Mammary microvascular endothelial cell (primary cell): ENCODE measurements at places on chromosomes 1 and 21. TPM values are rescaled to one million over a fixed set of nuclear protein-coding genes. Genes with fewer than 3 reads are reported as not detected.

Gene OR2L3
- total RNA-seq: not detected in 2 replicates

Gene S100A2
- total RNA-seq: 1.5 and 2.0 TPM in 2 replicates

Gene CFAP45
- 0.89 and 1.9 TPM in 2 replicates for total RNA-seq

Gene NRIP1
- total RNA-seq: 61.0 and 64.2 TPM in 2 replicates

Gene FAM151A
- total RNA-seq: not detected in 2 replicates

Gene MPL
- not detected in 2 replicates for total RNA-seq

Gene EXTL2
- 9.4 and 11.2 TPM in 2 replicates for total RNA-seq

Gene CGN
- total RNA-seq: 0.13 and 1.5 TPM in 2 replicates

Gene AMY2B
- 0.07 TPM in 1 of 2 replicates, not detected in the other for total RNA-seq

Gene DNAJC28
- 0.64 and 2.8 TPM in 2 replicates for total RNA-seq

Gene SLC1A7
- not detected in 2 replicates for total RNA-seq

Gene NLRP3
- total RNA-seq: 0.25 and 0.53 TPM in 2 replicates

Gene CLCA4
- not detected in 2 replicates for total RNA-seq

Gene VWA5B1
- total RNA-seq: not detected in 2 replicates

Gene PRRX1
- not detected in 2 replicates for total RNA-seq

Gene ABCA4
- 2.3 and 3.8 TPM in 2 replicates for total RNA-seq

Gene MFAP2
- 36.8 and 40.6 TPM in 2 replicates for total RNA-seq

Gene AK5
- 9.5 and 11.5 TPM in 2 replicates for total RNA-seq

Gene AGMAT
- total RNA-seq: 1.6 and 2.5 TPM in 2 replicates

Gene SPRR4
- total RNA-seq: not detected in 2 replicates

Gene CFAP107
- total RNA-seq: not detected in 2 replicates

Gene PAPPA2
- total RNA-seq: 0.05 and 0.13 TPM in 2 replicates

Gene LCE2A
- not detected in 2 replicates for total RNA-seq

Gene AMY2A
- not detected in 2 replicates for total RNA-seq

Gene LCE6A
- total RNA-seq: not detected in 2 replicates

Gene TMEM200B
- 1.1 and 1.8 TPM in 2 replicates for total RNA-seq

Gene S100A8
- not detected in 2 replicates for total RNA-seq

Gene RHD
- not detected in 2 replicates for total RNA-seq

Gene KRTAP12-2
- total RNA-seq: not detected in 2 replicates

Gene BTBD8
- 1.1 and 2.1 TPM in 2 replicates for total RNA-seq

Gene NKAIN1
- total RNA-seq: 0.47 TPM in 1 of 2 replicates, not detected in the other

Gene ANKRD45
- total RNA-seq: not detected in 2 replicates

Gene HECTD3
- 42.4 and 45.8 TPM in 2 replicates for total RNA-seq

Gene CENPS
- 5.5 and 10.2 TPM in 2 replicates for total RNA-seq

Gene PTCH2
- total RNA-seq: 0.13 and 0.20 TPM in 2 replicates

Gene RUNX1
- total RNA-seq: 3.7 and 4.8 TPM in 2 replicates

Gene LEFTY2
- total RNA-seq: not detected in 2 replicates

Gene CNKSR1
- total RNA-seq: not detected in 2 replicates

Gene WASF2
- 36.2 and 41.9 TPM in 2 replicates for total RNA-seq

Gene PAX7
- not detected in 2 replicates for total RNA-seq

Gene TFAP2E
- not detected in 2 replicates for total RNA-seq

Gene LAMC1
- 298 and 383 TPM in 2 replicates for total RNA-seq

Gene ENAH
- 45.1 and 47.0 TPM in 2 replicates for total RNA-seq

Gene LAPTM5
- total RNA-seq: 54.0 and 55.9 TPM in 2 replicates

Gene RAB25
- not detected in 2 replicates for total RNA-seq
